WTC11 (cell line): ENCODE measurements at places on chromosomes 4 and X. TPM values are rescaled to one million over a fixed set of nuclear protein-coding genes. Genes with fewer than 3 reads are reported as not detected.

DNA sequence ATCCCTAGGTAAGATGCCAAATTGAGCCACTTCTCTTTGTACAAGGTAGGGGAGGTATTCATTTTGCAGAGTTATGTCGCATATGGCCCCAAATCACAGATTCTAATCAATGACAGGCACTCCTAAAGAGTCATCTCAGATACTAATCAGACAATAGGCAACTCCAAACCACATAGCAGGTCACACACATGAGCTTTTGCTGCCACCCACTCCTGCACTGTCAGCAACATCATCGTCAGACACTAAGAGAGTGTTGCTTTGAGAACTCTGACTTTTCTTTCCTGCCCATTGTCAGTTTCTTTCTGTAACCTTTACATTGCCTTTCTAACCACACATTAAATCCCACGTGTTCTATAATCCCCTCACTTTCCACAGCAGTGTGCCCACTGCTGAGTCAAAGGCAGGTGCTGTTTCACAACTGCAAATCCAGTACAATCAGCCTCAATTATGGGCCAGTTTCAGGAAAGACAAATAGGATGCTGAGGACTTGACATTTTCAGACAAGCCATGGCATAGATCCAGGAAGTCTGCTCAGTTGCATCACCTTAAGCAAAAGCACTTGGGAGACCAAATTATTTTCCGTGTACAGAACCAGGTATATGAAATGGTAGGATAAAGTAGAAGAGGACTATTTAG, 23.5 kb downstream of the TMEM31 start:
- H3K27ac ChIP-seq: no peak overlapping the region
- H3K27me3 ChIP-seq: peaks cover 12% of the 10 kb centered on the region
- no peak overlapping the region for H3K4me3 ChIP-seq
- H3K4me1 ChIP-seq: peaks cover 43% of the 10 kb centered on the region
- H3K36me3 ChIP-seq: no peaks in the 10 kb centered on the region

DNA sequence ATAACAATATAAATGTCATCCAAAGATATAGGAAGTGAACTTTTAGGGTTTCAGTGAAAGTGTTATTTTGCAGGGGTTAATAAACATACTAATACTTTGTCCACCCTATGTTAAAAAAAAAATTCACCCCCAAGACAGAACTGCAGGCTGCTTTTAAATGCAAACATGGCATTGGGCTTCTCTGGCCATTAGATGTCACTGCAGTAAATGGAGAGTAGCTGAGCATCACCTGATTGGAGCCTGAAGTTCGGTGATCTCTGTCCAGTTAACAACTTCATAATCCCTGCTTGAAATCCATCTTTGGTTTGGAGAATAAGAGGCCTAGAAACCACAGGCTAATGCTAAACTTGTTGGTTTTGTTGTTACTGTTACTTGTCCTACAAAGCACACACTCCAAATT, 18.7 kb downstream of the SLC25A43 start:
- H3K36me3 ChIP-seq: no peaks in the 10 kb centered on the region
- no peak overlapping the region for H3K4me3 ChIP-seq
- DNase-seq: no peak
- no peak overlapping the region for H3K27ac ChIP-seq

The GAB3 gene
- 0.66 to 1.0 TPM (median 0.72 TPM) in 3 replicates for total RNA-seq

GRCh38 chrX:24828147-24828546, 134.4 kb downstream of the POLA1 start:
- H3K4me3 ChIP-seq: no peak overlapping the region
- peaks cover 2% of the 10 kb centered on the region; the same call in 1 of the 2 replicates for H3K4me1 ChIP-seq
- H3K27me3 ChIP-seq: no peaks in the 10 kb centered on the region
- DNase-seq: no peak
- H3K36me3 ChIP-seq: peaks cover 33% of the 10 kb centered on the region

DNA sequence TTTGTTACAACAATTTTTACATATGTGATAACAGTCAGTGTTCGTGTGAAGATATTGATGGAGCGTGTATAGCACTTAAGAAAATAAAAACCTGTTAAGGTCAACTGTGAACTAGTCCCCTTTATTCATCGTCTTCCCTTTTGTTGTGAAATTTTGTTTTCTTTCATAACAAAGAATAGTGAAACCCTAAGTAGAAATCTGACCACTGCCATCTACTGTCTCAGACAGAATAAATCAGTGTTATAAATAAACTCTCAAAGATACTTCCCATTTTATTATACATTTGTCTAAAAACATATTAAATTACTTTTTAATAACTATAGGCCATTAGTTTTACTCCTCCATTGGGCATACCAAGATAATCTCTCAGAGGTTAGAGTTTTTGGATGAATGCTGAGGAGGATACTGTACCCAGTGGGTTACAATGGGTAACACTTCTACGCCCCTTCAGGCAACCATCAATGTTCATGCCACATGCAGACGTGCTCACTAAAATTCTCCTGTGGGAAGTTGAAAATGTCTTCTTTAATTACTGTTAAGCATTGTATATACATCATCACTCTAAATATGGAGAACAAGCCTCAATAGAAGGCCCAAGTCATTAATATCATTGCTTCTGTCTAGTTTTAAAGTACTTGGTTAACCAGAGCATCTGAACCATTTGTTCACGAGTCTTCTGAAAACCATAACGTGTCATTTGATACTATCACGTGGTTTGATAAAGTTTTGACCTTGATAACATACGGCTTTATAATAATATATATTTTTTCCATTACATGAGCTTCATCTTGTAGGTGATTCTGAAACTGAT, 171.2 kb downstream of the TMA16 start:
- H3K4me1 ChIP-seq: no peaks in the 10 kb centered on the region
- no peak for DNase-seq
- no peaks in the 10 kb centered on the region for H3K36me3 ChIP-seq
